ENCODE measurements at places on chromosomes 16 and 17. TPM values are rescaled to one million over a fixed set of nuclear protein-coding genes. Genes with fewer than 3 reads are reported as not detected.

DNASE1L2 gene
- 0.77 TPM for total RNA-seq

KRTAP1-1 gene
- not detected for total RNA-seq

TPPP3 gene
- total RNA-seq: 3.8 TPM

KSR1 gene
- 10.1 TPM for total RNA-seq

ZACN gene
- not detected for total RNA-seq

TP53TG3B gene
- total RNA-seq: not detected

KCNJ18 gene
- total RNA-seq: not detected

SYNGR3 gene
- 1.5 TPM for total RNA-seq

MRPS7 gene
- 44.7 TPM for total RNA-seq
